ENCODE measurements at places on chromosomes 16 and 17.

- no peak for DNase-seq
Measured at GRCh38 chr17:37207103-37207502, 168.7 kb upstream of the C17orf78 start.

DNA sequence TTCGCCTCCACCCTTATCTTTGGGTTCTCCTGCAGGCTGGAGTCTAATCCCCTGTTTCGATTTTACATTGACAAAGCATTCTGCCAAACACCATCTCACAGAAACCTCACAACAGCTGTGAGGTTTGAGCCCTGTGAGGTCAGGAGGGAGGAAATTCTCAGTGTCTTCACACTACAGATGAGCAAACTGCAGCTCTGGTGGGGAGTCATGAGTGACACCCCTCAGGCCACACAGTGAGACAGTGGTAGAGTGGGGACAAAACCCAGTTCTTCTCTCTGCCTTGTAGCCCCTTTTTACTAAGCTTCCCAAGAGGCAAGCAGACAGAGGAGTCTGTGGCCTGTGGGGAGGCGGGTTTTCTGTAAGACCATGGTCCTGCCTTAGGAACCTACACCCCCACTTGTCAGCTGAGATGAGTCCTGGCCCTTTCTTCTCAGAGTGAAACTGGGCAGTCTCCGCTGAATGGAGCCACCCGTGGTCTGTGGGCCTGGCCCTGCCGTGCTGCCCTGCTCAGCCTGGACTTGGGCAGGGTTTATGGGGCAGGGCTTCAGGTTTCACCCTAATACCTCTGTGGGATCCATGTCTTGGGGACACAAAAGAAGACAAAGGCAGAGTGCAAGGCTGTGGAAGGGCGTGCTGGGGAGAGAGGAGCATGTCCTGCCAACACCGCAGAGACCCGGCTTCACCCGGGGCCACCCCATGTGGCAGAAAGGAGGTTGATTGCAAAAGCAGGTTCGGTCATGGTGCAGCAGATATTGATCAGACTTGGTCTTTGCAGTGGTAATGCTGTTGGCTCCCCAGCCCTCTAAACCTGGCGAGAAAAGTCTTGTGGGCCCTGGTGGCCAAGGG is 59.0 kb downstream of the ABR start:
- DNase-seq, result no peak

DNA sequence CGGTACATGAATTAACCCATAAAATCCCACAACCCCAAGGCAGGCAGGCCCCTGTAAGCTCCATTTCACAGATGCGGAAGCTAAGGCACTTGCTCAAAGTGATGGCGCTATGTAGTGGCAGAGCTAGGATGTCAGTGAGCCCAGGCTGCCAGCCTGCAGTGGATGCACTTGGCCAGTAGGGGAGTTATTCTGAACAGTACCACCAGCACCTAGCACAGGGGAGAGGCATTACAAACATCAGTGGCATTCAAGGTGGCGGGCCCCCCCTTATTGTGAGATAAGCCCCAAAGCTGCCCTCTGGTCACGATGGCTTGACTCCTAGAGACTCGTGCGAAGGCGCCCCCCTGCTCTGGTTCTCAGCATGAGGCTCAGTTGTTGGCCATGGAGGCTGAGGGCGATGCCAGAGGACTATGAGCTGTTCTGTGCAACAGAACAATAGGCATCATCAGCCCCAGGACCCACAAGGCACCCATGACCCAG is 33.8 kb downstream of the GTF3C1 start:
- DNase-seq, result no peak

DNA sequence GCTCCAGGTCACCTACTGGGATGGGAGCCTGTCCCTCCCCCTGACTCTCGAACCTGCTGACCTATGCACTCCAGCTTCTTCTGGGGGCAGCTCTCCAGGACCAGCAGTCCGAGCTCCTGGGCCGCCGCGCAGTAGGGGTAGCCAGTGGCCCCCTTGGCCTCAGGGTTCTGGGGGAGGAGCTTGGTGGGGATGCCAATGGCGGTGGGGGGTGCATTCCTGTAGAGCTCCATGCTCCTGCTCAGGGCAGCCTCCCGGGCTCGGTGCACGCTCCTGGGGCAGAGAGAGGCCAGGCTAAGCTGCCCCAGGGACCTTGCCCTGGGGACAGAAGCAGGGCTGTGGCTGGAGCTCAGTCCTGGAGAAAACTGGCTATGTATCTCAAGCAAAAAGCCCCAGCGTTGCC is 7.7 kb upstream of the SPATA2L start:
- no peak for DNase-seq

DNA sequence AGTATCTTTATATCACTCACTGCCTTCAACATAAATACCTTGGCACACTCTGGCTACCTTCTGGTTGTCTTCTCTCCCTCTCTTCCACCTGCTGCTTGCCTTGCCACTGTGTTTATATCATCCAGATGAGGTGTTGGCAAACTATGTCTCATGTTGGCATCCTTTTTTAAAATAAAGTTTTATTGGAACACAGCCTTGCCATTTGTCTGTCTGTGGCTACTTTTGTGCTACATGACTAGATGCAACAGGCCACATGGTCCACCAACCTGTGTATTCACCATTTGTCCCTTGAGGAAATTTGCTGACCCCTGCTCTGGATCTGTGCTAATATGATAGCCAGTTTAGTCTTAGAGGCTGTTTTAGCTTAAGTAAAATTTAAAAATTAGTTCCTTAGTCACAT is 36.8 kb downstream of the NSRP1 start:
- no peak for DNase-seq

DNA sequence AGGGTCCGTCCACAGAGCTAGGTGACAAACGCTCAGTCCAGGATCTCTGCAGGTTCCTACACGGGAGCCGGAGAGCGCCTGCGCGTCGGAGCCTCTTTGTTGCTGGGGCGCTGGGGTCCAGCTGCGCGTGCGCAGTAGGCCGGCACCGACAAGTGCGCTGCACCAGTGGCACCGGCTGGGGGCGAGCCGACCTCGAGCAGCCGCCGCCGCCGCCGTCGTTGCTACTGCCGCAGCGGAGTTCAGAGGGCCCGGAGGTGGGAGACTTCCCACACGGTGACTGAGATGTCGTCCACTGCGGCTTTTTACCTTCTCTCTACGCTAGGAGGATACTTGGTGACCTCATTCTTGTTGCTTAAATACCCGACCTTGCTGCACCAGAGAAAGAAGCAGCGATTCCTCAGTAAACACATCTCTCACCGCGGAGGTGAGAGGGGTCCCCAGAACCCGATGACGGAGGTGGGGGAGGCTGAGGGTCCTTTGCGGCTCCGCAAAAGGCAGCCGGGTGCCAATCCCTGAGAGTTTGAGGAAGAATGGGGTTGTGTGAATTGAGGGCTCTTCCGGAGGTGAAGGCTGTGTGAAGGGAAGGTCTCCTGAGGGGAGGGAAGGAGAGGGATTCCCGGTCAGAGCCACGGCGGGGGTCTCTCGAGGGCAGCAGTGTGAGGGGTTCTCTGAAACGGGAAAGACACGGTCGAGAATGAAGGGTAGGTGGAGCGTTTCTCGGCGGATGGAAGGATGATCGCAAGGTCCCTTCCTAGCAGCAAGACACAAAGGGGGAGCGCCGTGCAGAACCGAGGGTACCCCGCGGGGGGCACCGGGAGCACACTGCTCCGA is at the start of gene GDPD1:
Gene GDPD1, plus strand, starts transcription at position 184 of the 831 bp plus-strand sequence. Its CDS starts 99 bp downstream, at position 283.
- DNase-seq, result peak; percentile 93

GRCh38 chr17:75832652-75833400 is 11.4 kb downstream of the UNC13D start:
- no peak for DNase-seq

DNA sequence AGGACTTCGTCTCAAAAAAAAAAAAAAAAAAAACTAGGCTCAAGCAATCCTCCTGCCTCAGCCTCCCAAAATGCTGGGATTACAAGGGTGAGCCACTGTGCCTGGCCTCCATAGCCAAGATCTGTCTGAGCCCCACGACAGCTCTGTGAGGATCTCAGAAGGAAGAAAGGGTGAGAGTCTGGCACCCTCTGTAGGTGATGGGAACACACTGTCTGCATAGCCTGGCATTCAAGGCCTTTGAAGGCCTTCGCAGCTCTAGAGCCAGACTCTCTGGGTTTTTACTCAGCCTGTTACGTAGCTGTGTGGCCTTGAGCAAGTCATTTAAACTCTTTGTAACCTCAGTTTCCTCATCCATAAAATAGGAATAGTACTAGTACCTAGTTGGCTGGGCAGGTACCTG is 6.3 kb upstream of the XPO6 start:
- peak; percentile 24 for DNase-seq

- DNase-seq, result no peak
Measured at GRCh38 chr17:11737313-11737679, 139.0 kb downstream of the DNAH9 start.

All from stimulated activated CD8-positive, alpha-beta memory T cell treated with anti-CD3 and anti-CD28 coated beads, Interleukin-7, amount 100 ng/mL, for 1 hour (primary cell).